Fibroblast of the aortic adventitia (primary cell): ENCODE measurements at places on chromosomes 16 and 17. TPM values are rescaled to one million over a fixed set of nuclear protein-coding genes. Genes with fewer than 3 reads are reported as not detected.

- DNase-seq, result no peak
Measured at GRCh38 chr16:80804526-80805383, at the start of gene CDYL2. Gene CDYL2, minus strand, starts transcription at chr16:80804598. Its CDS starts 425 bp downstream, at chr16:80804173.

NOL11 gene
- 39.7 and 45.8 TPM in 2 replicates for total RNA-seq

DNA sequence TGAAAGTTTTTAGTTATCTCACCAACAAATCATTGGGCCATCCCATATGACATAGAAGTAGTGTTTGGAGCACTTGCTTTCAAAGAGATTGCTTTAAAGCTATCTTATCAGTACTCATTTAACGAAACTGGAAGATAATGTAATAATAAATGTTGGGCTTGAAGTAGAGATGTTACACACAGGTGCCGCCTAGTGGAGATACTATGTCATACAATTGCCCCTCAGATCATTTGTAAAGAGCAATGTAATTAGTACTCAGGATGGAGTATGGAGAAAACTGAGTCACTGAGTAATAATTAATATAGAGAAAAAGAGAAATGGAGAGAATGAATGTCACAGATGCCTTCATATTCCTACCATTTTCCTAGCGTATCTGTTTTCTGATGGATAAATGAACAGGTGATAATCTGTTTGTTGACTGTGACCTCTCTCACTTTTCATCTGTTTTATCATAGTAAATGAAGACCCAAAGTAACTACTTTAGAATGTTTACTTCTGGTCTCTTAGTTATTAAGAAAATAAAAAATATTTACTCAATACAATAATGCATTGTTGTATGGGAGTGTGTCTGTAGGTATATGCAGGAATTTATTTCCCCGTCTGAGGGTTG, 80.4 kb downstream of the EFCAB5 start:
- DNase-seq, result peak; percentile 71

ETV4 gene
- 0.41 and 6.1 TPM in 2 replicates for total RNA-seq

DNA sequence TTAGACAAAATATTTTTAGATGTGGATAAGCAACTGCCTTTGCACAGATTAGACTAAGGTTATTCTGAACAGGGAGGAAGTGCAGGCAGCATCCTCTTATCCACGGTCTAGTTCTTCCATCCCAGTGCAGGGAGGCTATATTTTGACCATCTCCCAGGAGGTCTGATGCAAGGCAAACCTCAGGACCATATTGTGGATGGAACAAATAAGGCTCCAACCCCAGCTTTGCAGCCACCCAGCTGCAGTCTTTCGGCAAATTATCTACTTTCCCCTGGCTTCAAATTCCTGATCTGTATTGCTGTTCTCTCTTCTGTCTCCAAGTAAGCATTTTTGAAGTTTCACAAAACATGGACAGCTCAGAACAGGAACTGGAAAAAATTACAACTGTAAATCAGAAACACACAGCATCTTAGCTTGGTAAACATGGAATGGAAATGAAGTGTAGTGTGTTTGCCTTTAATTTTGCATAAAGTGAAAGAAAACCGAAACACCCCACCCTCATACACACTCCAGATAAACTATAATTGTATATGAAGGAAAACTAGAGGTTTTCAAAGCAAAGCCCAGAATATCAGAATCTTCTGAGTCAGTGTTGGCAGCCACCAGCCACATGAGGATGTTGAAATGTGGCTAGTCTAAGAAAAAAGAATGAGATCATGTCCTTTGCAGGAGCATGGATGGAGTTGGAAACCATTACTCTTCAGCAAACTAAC, 33.5 kb upstream of the MON1B start:
- peak; percentile 21 for DNase-seq

SDR42E1 gene
- total RNA-seq, result under 0.01 and 0.08 TPM in 2 replicates

DNA sequence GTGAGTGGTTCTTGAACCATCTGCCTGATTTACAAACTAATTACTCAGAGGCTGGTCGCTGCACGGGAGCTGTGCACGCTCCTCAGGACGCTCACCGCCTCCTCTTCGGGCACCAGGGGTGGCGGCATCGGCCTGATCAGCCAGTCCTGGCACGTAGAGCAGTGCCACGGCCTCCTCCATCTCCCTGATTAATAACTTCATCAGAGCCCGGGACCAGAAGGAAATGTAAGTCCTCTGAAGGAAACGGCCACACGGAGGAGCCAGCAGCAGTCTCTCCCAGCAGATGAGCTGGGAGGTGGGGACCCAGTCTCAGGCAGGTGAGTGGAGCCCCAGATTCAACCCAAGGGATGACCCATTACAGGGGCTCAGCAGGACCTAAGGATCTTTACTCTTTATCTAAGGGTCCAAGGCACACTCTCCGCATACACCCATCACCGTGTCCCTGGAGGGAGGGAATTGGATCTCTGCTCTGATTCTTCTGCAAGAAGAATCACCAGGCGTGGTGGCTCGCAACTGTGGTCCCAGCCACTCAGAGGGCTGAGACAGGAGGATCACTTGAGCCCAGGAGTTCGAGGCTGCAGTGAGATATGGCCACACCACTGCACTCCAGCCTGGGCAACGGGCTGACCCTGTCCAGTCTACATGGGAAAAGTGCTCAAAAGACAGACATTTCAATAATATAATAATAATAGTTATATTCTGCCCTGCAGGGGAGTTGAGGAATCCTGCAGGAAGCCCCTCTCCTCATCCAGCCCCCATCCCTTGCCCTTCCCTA, 366.5 kb downstream of the SEC14L1 start:
- DNase-seq, result no peak

DRC7 gene
- total RNA-seq, result 0.09 TPM in 1 of 2 replicates, not detected in the other

- no peak for DNase-seq
Measured at GRCh38 chr16:27600381-27600780, 50.4 kb downstream of the KATNIP start.

ITGAX gene
- total RNA-seq, result not detected in 2 replicates

LDHD gene
- 0.18 and 2.9 TPM in 2 replicates for total RNA-seq

DNA sequence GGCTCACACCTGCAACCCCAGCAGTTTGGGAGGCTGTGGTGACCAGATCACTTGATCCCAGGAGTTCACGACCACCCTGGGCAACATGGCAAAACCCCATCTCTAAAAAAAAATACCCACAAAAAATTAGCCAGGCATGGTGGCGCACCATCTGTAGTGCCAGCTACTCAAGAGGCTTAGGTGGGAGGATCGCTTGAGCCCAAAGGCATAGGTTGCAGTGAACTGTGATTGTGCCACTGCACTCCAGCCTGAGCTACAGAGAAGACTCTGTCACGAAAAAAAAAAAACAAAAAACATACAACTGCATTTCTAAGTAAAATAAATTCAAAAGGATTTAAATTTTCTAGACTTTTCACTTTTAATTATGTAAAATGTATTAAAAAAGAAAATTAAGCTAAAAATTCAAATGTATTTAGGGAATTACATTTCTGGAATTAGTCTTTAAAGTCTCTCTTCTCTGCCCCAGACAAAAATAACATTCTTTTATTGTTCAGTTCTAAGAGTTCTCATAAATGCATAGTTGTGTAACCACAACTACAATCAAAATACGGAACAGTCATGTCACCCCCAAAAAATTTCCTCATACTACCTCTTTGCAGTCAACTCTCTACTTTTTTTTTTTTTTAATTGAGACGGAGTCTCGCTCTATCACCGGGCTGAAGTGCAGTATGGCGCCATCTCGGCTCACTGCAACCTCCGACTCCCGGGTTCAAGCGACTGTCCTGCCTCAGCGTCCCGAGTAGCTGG, 14.1 kb downstream of the FAM222B start:
- DNase-seq, result no peak

DNA sequence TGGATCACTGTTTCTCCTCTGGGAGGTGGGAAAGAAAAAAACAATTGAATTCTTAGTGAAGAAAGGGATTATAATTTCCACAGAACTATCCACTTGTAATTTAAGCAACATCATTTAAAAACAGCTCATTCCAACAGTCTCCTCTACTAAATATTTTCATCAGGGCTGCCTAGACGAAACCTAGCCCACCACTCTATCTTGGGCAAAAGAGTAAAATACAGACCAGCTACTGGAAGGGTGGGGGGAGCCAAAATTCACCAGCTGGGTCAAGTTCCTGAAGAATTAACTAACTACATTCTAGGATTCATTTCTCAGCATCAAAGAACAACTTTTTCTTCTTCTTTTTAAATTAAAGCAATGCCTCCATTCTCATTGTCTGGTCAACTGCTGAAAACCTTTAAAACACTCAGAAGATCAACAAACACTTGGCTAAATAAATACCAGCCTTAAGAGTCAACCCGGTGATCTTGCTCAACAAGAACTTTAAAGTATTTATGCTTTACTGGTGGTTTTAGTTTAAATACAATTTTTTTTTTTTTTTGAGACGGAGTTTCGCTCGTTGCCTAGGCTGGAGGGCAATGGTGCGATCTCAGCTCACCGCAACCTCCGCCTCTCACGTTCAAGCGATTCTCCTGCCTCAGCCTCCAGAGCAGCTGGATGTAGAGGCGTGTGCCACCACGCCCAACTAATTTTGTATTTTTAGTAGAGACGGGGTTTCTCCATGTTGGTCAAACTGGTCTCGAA, 25.2 kb downstream of the KANSL1 start:
- peak; percentile 47 for DNase-seq

GRCh38 chr16:8676160-8676547, 1.7 kb downstream of the ABAT start:
- DNase-seq, result no peak

IRX5 gene
- total RNA-seq, result 0.27 and 2.5 TPM in 2 replicates

DNA sequence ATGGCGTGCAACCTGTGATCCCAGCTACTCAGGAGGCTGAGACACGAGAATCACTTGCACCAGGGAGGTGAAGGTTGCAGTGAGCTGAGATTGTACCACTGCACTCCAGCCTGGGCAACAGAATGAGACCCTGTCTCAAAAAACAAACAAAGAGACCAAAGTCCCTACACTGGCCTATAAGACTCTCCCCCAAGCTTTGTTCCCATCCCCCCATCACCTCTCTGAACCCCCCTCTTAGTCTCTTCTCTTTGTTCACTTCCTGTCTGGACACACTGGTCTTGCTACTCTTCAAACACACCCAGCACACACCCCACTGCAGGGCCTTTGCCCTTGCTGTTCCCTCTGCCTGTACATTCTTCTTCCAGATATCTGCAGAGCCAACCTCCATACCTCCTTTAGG, 7.8 kb upstream of the SCNN1B start:
- DNase-seq, result no peak

GRCh38 chr17:1413281-1413791, 13.3 kb upstream of the YWHAE start:
- DNase-seq, result peak; percentile 95

DNA sequence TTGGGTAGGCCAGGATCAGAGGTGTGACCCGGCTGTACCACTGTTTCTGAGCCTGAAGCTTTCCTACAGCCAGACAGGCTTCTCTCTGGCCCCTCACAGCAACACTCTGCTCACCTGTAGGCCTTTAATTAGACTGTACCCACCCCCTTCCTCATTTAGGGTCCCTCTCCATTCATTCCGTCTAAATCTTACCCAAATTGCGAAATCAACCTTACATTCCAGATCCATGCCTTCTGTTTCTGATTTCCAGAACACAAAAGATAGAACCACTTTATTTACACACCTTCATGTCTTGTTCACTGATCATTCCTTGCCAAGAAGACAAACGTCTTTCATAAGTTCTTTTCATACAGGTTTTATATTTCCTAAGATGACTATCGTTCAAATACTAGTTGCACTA, 160.8 kb downstream of the ZNF18 start:
- no peak for DNase-seq

GRCh38 chr17:49630113-49630900, 47.6 kb downstream of the SPOP start:
- DNase-seq, result no peak

- no peak for DNase-seq
Measured at GRCh38 chr17:81713004-81713555, 996 bp downstream of the SLC25A10 start.

DNA sequence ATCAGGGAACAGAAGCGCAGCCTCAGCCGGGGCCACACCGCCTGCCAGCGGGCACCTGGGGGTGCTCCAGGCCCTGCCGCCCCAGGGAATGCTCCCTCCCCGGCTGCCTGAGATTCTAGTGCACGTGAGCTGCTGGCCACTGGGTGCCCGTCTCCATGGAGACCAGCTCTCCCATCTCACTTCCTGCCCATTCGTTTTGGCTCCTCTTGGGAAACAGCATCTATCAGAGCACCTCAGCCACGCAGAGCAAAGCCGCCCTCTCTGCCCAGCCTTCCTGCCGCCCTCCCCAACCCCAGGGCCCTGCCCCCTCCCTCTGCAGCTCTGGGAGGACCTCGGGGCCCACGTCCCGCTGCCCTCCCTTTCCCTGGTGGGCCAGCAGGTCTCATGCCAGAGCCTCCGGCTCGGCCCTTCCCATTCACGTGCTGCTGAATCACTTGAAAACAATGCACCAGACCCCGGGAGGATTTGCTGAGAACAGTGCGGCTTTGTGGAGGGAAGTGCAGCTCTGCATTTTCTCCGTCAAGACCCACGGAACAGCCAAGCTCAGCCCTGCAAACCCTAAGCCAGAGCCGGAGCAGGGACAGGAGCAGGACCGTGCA, 19.4 kb downstream of the CEP295NL start:
- peak; percentile 97 for DNase-seq

GRCh38 chr17:41678907-41679739, 9.6 kb upstream of the EIF1 start:
- DNase-seq, result peak; percentile 55
